ENCODE measurements at places on chromosomes 12 and 14.

DNA sequence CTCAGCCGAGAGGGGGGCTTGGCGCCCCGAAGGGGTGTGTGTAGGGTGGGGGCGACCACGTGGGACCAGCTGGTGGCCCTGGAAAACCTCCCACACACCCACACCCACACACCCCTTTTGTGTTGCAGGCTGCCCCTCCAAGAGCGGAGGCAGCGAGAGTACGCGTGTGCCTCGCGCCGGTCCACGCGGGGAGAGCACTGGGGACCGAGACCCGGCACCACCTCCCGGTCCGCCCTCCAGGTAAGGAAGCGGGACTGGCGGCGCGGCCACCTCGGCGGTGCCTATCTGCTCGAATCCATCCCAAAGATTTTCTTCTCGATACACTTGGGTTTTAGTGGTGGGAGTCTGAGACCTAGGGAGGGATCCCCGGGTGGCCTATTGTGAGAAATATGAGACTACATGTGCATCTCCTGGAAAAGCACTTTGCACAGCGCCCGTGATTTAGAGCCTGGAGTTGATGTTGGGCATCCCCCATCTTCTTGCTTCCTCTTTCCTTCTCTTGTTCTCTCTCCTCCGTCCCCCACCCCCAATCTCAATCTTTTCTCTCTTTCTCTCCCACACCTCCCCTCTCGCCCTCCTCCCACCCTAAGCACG, 393 bp downstream of the SYT1 start:
- DNase-seq = no peak

GRCh38 chr14:60670989-60671388, 21.7 kb upstream of the SIX1 start:
- no peak for DNase-seq

DNA sequence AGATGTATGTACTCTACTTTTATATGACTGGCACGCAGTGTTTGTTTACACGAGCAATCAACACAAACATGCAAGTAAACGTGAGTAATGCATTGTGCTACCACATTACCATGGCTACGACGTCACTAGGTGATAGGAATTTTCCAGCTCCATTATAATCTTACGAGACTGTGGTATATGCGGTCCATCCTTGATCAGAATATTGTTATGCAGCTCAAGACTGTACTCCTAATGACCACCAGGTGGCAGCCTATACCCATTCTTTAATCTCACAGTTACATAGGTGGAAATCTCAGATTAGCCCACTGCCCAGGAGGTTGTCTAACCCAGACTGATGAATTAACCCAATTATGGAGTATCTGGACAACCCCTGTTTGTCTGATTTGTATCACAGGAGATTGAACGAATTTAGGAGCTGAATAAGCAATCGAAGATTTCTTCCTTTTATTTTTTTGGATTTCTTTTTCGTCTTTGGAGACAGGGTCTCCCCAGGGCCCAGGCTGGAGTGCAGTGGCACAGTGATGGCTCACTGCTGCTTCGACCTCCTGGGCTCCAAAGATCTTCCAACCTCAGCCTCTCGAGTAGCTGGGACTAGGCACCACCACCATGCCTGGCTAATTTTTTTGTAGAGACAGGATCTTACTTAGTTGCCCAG, 8.7 kb upstream of the TESPA1 start:
- DNase-seq = no peak

GRCh38 chr14:66477567-66477966, 8.6 kb upstream of the CCDC196 start:
- no peak for DNase-seq

DNA sequence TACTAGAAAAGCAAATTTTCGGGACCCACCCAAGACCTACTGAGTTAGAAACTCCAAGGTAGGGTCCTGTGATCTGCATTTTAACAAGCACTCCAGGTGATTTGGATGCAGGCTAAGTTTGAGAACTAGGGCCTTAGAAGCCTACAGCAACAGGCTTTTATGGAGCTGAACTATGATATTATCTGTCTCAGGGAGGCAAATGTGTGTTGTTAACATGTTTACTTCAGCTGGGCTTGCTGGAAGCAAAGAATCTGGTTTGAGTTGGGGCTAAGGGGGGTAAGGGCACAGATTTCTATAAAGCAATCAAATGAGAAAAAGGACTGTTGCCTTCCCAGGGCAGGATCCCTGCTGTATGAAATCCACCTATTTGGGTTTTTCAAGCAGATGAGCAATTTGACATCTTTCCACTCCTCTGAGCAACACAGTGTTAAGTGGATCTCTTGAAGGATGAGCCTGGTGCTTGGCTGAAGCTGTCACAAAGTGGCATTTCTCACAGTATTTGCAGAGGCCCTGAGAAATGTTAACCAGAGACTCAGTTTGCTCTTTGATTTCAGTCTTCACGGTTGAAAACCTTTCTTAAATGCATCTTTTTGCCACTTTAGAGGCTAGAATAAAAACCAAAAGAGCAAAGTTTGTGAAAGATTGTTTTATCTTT, 36.2 kb upstream of the SOCS2 start:
- no peak for DNase-seq

DNA sequence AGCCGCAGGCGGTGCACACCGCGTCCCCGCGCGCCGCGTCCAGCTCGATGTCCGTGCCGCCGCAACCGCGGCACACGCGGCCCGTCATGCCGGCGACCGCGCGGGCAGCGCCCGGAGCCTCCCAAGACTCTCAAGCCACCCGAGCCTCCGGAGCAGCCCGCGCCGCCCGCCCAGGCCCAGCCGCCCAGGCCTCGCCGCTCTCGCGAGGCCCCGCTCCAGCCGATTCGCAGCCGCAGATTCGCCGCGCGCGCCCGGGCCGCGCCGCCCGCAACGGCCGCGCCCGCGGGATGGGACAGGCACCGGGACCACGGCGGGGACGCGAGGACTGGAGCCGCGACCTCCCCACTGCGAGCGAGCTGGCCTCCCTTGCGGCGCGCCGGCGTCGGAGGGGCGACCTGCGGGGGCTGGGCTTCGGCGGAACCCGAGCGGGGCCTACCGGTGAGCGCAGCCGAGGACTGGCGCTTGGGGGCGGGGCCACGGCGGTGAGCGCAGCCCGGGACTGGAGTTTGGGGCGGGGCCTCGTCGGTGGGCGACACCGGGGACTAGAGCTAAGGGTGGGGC, at the start of gene BRF1:
TSS of gene BRF1 (minus strand) at position 460 of the 561 bp plus-strand sequence. CDS start at position 88, 372 bp downstream.
- DNase-seq = peak; percentile 58

DNA sequence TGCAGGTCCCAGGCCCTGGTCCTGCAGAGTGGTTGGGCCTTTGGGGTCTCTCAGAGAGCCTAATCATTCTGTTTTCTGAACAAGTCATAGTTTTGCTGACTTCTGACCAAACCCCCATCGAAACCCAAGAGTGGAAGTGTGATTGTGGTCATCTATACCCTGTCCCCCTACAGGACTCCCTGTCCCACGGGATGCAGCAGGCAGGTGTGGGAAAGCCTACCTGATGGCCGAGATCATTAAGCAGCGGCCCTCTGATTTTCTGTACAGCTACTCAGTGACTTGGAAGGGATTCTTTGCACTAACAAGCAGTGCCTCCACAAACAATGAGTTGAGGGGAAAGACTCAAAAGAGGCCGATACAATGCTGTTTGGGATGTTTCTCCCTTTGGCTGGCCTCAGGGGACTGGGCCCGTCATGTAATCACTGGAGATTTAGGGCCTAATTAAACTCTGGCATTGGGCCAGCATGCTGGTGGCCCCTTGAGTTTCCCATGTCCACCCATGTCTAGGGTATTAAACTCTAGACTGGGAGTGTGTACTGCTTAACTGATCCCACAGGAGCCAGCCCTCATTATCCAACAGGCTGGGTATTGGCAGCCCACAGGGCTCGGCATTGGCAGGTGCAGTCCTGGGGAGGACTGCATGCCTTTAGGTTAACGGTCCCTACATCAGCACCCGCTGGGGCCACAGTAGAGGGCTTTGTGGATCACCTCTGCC, 192.8 kb downstream of the ZFP36L1 start:
- DNase-seq = no peak

GRCh38 chr12:48615681-48616080, 45.8 kb upstream of the LALBA start:
- DNase-seq = no peak

DNA sequence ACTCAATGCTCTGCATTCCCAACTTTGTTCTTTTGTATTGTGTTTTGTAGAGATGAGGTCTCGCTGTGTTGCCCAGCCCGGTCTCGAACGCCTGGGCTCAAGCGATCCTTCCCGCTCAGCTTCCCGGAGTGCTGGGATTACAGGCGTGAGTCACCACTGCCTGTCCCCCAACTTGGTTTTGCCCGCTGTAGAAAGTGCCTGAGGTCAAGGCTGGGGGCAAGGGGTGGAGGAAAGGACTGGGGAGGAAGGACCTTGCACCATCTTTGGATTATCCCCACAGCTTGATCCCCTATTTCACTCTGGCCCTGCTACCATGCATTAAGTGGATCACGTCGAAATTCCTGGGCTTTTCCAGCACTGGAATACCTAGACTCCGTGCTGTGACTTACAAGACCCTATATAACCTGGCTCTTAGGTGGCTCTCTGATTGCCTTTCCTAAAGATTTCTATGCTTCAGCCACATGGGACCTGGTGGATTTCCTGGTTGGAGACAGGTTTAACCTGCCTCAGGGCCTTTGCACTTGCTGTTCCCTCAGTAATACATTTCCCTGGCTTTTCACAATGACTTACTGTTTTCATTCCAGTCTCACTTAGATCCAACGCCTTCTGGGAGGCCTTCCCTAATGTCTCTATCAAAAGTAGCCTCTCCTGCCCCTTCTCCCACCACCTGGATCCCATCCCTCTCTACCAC, 608 bp upstream of the PIANP start:
- no peak for DNase-seq

- DNase-seq = no peak
These were observed 465.4 kb downstream of the RMST start for GRCh38 chr12:97927977-97928376.

Data from cortex of kidney (tissue), 1 donor.